Substantia nigra (tissue), 51 donors: ENCODE measurements at places on chromosomes 7 and 10.

DNA sequence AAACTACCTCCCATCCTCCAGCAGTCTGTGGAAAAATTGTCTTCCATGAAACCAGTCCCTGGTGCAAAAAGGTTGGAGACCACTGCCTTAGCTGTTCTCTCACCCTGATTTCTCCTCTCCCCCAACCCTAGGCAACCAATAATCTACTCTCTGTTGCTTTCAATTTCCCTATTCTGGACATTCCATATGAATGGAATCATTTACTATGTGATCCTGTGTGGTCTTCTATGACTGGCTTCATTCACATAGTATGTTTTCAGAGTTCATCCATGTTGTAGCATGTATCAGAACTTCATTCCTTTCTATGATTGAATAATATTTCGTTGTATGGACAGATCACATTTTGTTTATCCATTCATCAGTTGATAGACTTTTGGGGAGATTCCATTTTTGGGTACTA is 38.3 kb upstream of the DLG5 start:
- no peak for DNase-seq

DNA sequence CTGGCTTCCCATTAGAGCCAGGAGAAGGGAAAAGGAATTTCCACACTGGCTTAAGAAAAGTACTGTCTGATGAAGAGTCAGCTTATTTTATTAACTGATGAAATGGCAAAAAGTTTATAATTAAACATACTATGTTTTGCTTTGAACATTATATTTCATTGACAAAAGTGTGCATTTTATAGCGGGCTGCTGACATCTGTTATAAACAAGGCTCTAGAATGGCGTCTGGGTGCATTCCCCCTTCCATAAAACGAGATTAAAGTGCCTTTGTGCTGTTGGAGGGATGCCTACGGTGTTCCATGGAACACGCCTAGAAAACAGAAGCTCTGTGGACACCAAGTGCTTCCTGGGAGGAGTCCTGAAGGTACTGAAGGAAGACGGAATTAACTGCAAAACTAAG is 220.2 kb downstream of the SNX10 start:
- no peak for DNase-seq

- no peak for DNase-seq
Observed at GRCh38 chr7:121328508-121329190, at the start of gene WNT16. TSS of gene WNT16 (plus strand) at chr7:121329000. CDS start at chr7:121329293, 293 bp downstream.

- no peak for DNase-seq
Observed at GRCh38 chr7:66502230-66503035, 126.2 kb upstream of the KCTD7 start.

GRCh38 chr10:59358576-59358975 is 3.8 kb downstream of the FAM13C start:
- DNase-seq: no peak

- no peak for DNase-seq
Observed at GRCh38 chr7:156109988-156110387, 297.7 kb upstream of the SHH start.

- DNase-seq: no peak
Observed at GRCh38 chr7:108487646-108488045, 31.4 kb upstream of the NRCAM start.
